GM23248 (cell line): ENCODE measurements at places on chromosomes 12 and 14. TPM values are rescaled to one million over a fixed set of nuclear protein-coding genes. Genes with fewer than 3 reads are reported as not detected.
A peak's percentile ranks its signal among the peaks of the same experiment; 100 is the strongest.

MAPK1IP1L gene
- total RNA-seq = 79.4 and 92.6 TPM in 2 replicates

DNA sequence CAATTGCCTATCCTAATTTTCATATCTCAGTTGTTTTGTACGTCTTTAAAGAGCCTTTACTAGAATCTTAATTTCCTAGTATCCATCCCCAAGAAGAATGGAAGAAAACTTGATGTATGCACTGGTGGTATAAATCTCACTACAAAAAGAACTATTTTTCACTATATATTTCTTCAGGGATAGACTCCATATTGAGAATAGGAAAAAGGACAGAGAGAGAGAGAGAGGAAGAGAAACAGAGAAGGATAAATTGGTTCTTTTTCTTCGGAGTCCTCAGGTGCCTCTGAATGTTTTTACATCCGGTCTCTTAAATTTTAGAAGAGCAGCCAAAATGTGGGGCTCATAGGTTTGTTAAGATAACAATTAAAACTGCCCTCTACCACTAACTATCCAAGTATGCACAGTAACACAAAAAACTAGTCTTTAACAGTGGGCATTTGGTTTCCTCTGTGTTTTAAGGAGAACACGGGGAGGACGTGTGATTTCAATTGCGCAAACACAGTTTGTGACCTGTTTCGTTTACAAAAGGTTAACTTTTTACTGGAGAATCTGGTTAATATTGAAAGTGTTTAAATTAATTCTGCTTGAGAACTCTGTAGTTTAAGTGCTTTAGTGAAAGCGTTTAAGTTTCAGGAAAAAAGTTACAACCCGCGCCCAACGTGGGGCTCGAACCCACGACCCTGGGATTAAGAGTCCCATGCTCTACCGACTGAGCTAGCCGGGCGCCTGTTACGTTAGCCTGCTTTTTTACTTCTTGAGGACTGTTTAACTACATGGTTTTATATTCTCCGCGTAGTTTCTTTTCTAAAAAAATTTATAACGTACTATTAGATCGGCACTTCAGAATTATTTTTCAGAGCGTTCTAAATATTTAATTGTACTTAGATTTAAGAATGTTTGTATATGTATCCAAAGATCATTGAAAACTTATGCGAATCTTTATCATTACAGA, 5.1 kb upstream of the PSMA3 start:
- peaks cover 16% of the 10 kb centered on the region for H3K4me1 ChIP-seq
- peak; percentile 66 for DNase-seq
- peak overlapping the region; percentile 36 for H3K27ac ChIP-seq
- H3K4me3 ChIP-seq = peak overlapping the region; percentile 95
- H3K36me3 ChIP-seq = peaks cover 5% of the 10 kb centered on the region; the same call in 1 of the 2 replicates

GRCh38 chr14:74942181-74942580, 13.2 kb downstream of the PGF start:
- H3K36me3 ChIP-seq = no peaks in the 10 kb centered on the region
- no peak overlapping the region for H3K27ac ChIP-seq
- H3K4me1 ChIP-seq = peaks cover 32% of the 10 kb centered on the region
- no peak for DNase-seq
- no peaks in the 10 kb centered on the region for H3K27me3 ChIP-seq
- H3K4me3 ChIP-seq = no peak overlapping the region

RERGL gene
- 0.51 TPM in 1 of 2 replicates, not detected in the other for total RNA-seq

DNA sequence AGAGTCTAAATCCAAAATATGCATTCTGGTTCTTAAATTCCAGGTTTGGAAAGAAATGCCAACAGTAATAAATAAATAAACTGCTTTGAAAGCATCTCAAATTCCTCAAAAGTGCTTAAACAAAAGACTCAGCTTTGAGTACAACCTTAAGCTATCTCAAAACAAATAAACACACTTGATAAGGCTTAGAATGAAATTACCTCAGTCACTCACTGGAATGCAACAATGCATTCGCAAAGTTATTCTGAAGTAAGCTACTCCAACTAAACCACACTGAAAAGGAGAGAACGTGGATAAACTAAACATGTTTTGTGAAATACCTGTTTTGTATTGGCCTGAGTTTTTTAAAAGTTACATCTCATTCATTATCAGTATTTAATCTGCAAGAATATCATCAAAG, 1.2 kb downstream of the SPTSSA start:
- no peaks in the 10 kb centered on the region for H3K27me3 ChIP-seq
- H3K27ac ChIP-seq = peak overlapping the region; percentile 71
- DNase-seq = peak; percentile 25

SMIM41 gene
- not detected in 2 replicates for total RNA-seq

- H3K4me3 ChIP-seq = no peak overlapping the region
- H3K4me1 ChIP-seq = peaks cover 10% of the 10 kb centered on the region
- no peaks in the 10 kb centered on the region for H3K27me3 ChIP-seq
- DNase-seq = peak; percentile 34
- 0 out of 2 replicates have a peak overlapping the region, but pooled peaks have one; percentile 15 for H3K27ac ChIP-seq
These were observed 21.0 kb downstream of the CFAP54 start for GRCh38 chr12:96510306-96510764.

MRPS35 gene
- 40.3 and 55.9 TPM in 2 replicates for total RNA-seq

DNA sequence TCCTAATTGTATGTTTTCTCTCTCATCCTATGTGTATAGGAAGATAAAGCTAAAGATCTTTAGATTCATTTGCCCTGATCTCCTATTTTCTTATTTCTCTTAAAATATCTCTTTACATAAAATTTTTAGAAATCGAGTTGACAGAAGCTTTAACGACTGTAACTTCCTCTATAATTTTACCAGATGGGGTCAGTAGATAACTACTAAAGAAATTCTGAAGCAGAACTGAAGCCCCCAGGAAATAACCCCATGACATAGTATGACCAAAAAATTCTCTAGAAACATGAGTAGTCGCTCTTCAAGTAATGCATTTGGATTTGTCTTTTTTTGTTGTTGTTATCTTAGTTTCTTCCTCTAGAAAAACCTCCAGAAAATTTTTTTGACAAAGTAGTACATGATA, 288.0 kb downstream of the ERC1 start:
- H3K27ac ChIP-seq = no peak overlapping the region
- peaks cover 29% of the 10 kb centered on the region for H3K4me1 ChIP-seq
- no peaks in the 10 kb centered on the region for H3K27me3 ChIP-seq
- H3K36me3 ChIP-seq = no peaks in the 10 kb centered on the region
